Cortex of kidney (tissue), 1 donor: ENCODE measurements at places on chromosomes 6 and 20.

DNA sequence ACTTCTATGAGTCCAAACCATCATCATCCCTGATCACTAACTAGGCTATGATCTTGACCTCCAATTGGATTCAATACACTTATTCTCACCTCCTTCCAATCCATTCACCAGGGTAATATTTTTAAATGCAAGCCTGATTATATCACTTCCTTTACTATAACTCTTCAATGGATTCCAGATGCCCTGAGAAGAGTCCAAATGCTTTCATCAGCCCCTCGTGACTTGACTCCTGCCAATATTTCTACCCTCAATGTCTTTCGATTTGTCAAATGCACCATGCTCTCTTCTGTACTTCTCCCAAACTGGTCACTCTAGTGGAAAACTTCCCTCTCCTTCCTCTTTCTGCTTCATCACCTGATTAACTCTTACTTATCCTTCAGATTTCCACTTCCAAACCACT, 70.8 kb downstream of the CD164 start:
- no peak for DNase-seq

DNA sequence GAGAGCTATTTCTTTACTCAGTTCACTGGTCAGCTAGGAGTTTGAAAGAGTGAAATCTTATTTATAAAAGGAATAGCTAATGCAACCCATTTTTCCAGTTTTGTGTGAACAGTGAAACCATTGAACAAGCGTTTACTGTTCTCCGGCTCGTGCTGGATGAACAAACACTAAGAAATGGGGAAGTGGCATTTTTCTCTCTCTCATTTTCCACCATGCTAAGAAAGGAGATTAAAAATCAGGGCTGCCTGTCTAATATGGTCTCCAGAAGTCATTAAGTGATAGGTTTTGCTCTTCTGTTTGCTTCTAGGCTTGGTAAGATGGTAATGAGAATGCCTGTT, 774 bp upstream of the SFT2D1 start:
- DNase-seq: no peak

- no peak for DNase-seq
Measured at GRCh38 chr6:158803733-158804143, 15.4 kb downstream of the EZR start.

- DNase-seq: no peak
Measured at GRCh38 chr6:117270055-117270842, 4.9 kb downstream of the VGLL2 start.

DNA sequence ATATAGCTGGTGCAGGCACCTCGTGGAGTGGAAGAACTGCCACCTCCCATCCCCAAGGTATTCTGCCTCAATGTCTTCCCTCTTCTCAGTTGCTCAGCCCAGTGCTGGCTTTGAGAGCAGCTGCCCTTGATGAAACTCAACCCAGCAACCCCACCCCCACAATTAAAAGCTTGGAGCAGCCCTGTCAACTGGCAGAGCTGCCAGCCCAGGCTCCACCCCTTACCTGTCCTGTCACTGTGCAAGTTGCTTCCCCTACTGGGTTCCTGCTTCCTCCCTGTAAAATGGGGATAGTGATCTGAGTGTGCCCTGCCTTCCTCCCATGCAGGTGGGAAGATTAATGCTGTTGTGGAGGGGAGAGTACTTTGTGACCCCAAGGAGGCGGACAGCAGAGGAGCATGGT, 4.5 kb downstream of the TMEM63B start:
- no peak for DNase-seq

- no peak for DNase-seq
Measured at GRCh38 chr6:52335576-52335975, 26.4 kb upstream of the PAQR8 start.

- DNase-seq: no peak
Measured at GRCh38 chr20:11235058-11235457, 561.3 kb upstream of the JAG1 start.

GRCh38 chr6:118810420-118811027, 83.4 kb upstream of the ASF1A start:
- no peak for DNase-seq

DNA sequence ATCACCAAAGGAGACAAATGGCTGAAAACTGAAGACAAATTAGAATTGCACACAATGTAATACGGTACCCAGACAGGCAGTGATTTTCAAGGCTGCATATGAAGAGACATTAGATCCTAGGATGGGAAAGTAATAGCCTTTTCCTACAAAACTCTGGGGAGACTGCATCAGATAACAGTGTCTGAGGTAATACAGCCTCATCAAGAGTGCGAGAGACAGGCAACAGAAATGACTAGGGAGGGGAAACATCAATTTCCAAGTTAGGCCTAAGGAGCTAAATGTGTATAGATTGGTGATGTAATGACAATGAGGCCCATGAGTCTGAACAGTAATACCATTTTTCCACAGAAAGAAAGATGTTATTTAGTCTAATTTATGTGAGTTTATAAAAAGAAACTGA, 200.3 kb downstream of the HTR1B start:
- DNase-seq: no peak

DNA sequence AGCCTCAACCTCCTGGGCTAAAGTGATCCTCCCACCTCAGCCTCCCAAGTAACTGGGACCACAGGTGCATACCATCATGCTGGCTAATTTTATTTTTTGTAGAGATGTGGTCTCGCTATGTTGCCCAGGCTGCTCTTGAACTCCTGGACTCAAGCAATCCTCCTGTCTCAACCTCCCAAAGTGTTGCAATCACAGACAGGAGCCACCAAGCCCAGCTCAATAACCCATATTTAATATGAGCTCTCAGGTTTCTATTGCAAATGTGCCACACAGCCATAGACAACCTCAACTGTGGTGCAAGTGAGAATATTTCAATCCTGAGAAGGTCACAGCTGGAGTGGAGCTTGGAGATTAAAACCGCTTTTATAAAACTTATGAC, 14.4 kb downstream of the JPH2 start:
- DNase-seq: no peak

- no peak for DNase-seq
Measured at GRCh38 chr20:62551407-62552323, 75.9 kb upstream of the GATA5 start.

DNA sequence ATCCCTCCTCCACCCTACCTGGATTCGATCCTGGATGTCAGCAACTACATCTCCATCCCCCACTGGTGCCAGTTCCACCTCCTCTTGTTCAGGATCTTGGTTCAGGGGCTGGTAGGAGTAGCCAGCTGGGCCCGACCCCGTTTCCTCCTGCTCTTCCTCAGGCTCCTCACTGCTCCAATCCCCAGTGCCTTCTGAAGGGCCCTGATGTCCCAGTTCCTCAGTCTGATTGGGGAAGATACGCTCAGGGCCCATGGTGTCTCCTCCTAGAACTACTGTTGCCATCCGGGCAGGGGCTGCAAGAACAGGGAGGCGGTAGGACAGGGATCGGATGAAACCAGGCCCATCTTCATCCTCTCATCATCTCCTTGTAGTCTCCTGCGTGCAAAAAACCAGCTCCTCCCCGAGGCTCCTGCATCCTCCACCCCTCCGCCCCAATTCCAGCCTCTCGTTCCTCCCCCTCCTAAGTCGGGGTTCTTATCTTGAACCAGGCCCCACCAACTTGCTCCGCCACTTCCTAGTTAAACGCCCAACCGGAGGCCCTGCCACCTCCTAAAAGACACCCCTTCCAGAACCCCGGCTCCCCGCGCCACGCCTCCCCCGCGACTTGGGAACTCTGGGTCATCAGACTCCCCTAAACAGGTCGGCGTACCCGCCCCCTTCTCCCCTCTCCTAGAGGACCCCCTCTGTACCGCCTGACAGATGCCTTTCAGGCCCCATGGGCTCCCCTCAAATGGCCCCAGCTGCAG, 476 bp downstream of the MEA1 start:
- no peak for DNase-seq

- DNase-seq: no peak
Measured at GRCh38 chr6:111779660-111780059, 93.6 kb downstream of the FYN start.

DNA sequence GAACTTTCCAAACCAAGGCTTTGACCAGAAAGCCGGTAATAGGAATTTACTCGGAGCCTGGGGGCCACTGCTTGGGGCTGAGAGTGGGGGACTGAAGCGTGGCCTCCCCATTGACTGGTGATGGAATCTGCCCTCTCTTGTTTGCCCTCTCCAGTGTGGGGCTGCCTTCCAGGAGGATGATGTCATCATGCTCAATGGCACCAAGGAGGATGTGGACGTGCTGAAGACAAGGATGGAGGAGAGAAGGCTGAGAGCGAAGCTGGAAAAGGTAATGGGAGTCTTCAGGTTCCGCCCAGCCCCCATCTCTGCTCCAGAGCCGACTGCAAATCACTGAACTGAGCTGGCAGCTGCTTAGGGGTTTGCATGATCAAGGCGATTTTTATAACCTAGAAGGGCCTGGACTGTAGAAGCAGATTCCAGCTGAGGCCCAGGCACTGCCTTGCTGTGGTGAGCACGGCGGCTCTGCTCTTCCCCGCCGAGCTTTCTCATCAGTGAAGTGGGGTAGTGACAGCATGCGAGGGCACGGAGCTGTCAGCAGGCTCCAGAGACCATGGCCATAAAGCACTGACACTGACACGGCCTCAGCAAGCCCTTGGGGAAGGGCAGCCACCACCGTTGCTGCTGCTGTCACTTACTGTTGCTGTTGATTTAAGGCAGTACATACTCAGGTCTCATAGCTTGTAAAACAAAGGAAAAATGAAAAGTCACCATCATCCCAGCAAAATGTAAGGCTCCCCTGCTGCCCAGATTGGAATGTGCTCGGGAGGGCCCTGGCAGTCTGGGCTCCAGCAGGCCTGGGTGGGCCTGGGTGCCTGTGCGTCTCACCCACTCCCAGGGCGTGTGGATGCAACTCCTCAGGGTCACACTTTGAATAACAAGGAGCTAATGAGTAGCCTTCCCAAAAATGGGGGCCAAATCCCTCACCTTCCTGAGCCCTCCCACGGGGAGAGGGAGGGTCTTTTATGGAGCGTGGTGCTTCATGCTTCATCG, 11.1 kb upstream of the FAM209A start:
- DNase-seq: no peak

GRCh38 chr20:18272451-18272850, 15.9 kb upstream of the ZNF133 start:
- DNase-seq: no peak

DNA sequence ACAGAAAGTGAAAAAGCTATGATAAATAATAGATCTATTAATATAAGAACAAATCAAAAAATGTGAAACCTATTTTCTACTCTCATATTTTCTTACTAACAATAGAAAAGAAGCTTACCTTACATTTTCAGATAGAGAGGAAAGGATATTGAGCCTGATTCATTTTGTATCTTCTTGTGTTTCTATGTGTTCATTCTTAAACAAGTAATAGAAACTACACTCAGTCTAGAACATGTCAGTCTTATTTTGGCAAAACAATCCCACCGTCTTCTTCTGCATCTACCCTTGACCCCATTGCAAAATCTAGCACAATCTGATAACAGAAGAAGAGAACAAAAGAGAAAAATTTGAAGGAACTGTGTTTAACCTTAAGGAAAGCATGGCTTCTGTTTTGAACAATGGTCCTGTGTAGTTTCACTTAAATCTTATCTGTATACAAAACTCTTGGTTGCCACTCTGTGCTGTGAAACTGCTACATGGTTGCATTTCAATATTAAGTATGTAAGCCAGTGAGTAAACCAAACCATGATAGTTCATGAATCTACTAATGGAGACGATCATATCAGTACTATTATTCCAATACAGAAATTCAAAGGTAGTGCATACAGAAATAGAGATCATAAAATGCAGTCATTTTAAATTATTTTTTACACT, 69.5 kb upstream of the LGSN start:
- no peak for DNase-seq
